G401 (cell line): ENCODE measurements at places on chromosomes 1 and 21. TPM values are rescaled to one million over a fixed set of nuclear protein-coding genes. Genes with fewer than 3 reads are reported as not detected.

GRCh38 chr1:115467196-115467595 is 129.1 kb upstream of the NGF start:
- DNase-seq, result no peak

- no peak for DNase-seq
These were observed 103.0 kb upstream of the VAV3 start for GRCh38 chr1:108067884-108068540.

The TAS1R1 gene
- total RNA-seq, result not detected in 2 replicates

GRCh38 chr1:63982201-63982600 is 208.4 kb downstream of the ROR1 start:
- no peak for DNase-seq

DNA sequence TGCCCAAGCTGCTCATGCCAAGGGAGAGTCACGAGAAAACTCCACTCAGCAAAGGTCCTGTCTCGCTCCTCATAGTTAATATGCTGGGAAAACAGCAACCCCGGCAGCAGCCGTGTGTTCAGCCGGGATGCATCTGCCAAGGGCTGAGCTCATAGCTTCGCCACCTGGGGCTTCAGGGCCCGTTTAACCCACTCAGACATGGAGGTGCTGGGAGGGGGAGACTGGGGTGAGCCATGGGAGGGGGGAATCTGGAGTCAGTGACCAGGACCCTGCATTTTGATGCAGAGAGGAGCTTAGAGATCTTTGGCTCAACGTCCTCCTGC is 283.4 kb downstream of the PTPRU start:
- peak; percentile 41 for DNase-seq

The TTC24 gene
- total RNA-seq, result not detected in 2 replicates

The CD52 gene
- total RNA-seq, result 0.55 and 2.3 TPM in 2 replicates

DNA sequence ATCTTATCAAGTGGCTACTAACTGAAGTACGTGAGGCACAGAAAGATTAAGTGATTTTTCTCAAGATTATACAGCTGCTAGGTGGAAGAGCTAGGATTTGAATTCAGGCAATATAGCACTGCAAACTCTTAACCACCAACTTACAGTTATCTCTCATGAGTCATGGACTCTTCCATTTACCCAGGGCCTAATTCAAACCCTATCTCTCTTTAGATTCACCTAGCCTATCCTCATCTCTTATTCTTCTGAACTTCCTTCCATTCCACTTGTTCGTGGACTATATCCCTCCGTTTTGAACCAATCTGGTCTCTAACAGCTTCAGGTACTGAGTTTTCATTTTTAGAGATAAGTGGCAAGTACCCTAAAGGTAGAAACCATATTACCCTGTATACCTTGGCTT is 92.8 kb upstream of the DMRTA2 start:
- no peak for DNase-seq

GRCh38 chr1:218165701-218166114 is 119.4 kb upstream of the RRP15 start:
- DNase-seq, result no peak
